ENCODE measurements at places on chromosomes 7 and 10. TPM values are rescaled to one million over a fixed set of nuclear protein-coding genes. Genes with fewer than 3 reads are reported as not detected.

CDHR1 gene
- 0.07 TPM for total RNA-seq

PIK3AP1 gene
- 0.56 TPM for total RNA-seq

KCND2 gene
- not detected for total RNA-seq

MXI1 gene
- total RNA-seq, result 6.0 TPM

SFRP4 gene
- 4.3 TPM for total RNA-seq

TEX36 gene
- not detected for total RNA-seq

SKIDA1 gene
- 1.0 TPM for total RNA-seq

PRR15 gene
- total RNA-seq, result 4.6 TPM

ITIH5 gene
- 0.05 TPM for total RNA-seq

NAT16 gene
- total RNA-seq, result 0.19 TPM

CPEB3 gene
- total RNA-seq, result 0.46 TPM

ICA1 gene
- total RNA-seq, result 1.1 TPM

CYP2C19 gene
- total RNA-seq, result not detected

GIMAP6 gene
- not detected for total RNA-seq

SPDYE18 gene
- total RNA-seq, result 0.14 TPM

PLXDC2 gene
- total RNA-seq, result 0.03 TPM

UNC5B gene
- 3.1 TPM for total RNA-seq

HOXA1 gene
- 2.1 TPM for total RNA-seq

LIPF gene
- total RNA-seq, result not detected

PNLIP gene
- 0.28 TPM for total RNA-seq

HECW1 gene
- total RNA-seq, result 15.3 TPM

Data from A549 treated with AZD2906 at 1 μM for 4 hours (cell line).